ENCODE measurements at places on chromosomes 3 and 15. TPM values are rescaled to one million over a fixed set of nuclear protein-coding genes. Genes with fewer than 3 reads are reported as not detected.

The GPR160 gene
- total RNA-seq, result 27.9 TPM

The WDR93 gene
- total RNA-seq, result 0.98 TPM

The PLA2G4E gene
- not detected for total RNA-seq

The UPK1B gene
- total RNA-seq, result 6.7 TPM

The LTK gene
- 0.29 TPM for total RNA-seq

The AADACL2 gene
- total RNA-seq, result 0.73 TPM

The CTXN2 gene
- not detected for total RNA-seq

The CDHR4 gene
- not detected for total RNA-seq
